ENCODE measurements at places on chromosomes 4 and X.

DNA sequence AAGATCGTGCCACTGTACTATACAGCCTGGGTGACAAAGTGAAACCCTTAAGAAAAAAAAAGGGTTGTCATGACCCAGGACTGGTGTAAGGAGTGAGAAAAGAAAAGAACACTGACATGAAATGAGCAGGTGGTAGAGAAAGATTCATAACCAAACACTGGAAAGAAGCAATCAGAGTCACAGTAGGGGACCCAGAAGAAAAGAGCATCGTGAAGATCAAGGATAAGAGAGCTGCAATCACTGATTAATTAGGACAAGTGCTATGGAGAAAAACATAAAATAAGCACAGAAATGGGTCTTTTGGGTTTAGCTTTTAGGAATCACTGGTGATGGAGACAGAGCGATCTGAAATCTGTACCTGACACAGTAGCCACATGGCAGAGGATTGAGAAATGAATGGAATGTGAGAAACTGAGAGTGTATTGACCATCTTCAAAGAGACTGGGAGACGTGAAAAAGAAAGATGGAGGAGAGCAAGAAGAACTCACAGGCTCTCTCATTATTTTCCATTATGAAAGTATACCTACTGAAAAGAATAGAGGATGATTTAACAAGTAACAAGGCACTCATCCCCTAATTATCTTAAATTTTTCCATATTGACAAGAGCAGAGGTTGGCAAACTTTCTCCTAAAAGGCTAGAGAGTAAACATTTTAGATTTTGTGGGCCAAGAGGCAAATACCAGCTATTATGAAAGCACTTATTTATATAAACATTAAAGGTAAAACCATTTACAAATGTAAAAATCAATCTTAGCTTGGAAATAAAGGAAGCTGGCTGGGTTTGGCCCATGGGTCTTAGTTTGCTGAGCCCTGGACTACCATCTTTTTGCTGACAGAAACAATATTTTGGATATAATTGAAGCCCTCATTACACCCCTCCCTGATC, 7.3 kb downstream of the TMEM154 start:
- DNase-seq, result no peak

DNA sequence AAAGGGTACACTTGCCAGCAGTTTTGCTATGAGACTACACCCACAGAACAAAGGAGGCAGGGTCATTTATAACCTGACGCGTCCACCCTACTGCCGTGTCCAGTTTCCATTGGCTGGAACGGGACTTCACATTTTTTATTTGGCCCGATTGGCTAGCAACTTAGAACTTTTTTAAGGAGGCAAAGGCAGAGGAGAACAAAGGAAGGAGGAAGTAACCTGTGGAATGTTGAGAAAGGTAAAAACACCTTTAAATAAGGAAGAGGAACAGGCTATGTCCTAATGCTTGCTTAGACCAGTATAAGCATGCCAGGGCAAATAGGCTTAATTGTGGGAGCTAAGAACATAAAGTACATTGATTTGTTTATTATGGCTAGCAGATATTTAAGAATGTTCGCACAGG, 18.7 kb downstream of the KDM6A start:
- no peak for DNase-seq

- no peak for DNase-seq
Measured at GRCh38 chrX:100413229-100413628, 3.2 kb upstream of the PCDH19 start.

GRCh38 chr4:106569146-106570031, 200.8 kb upstream of the GIMD1 start:
- no peak for DNase-seq

DNA sequence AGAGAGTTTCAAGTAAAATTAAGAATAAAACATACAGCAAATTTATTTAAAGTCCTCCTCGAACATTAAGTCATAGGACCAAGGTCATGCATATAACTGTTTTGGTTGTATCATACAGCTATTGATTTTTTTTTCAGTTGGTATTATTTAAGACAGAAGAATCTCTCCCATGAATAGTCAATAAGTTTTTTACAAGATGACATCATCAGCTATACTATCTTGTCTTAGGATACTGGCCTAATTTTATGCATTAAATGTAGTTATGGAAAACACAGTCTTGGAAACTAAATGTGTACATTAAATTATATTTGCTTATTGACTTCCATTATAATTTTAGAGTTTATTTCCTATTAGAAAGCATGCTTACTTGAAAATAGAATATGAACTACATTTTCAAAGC, 755.9 kb downstream of the PCDH19 start:
- DNase-seq, result no peak

DNA sequence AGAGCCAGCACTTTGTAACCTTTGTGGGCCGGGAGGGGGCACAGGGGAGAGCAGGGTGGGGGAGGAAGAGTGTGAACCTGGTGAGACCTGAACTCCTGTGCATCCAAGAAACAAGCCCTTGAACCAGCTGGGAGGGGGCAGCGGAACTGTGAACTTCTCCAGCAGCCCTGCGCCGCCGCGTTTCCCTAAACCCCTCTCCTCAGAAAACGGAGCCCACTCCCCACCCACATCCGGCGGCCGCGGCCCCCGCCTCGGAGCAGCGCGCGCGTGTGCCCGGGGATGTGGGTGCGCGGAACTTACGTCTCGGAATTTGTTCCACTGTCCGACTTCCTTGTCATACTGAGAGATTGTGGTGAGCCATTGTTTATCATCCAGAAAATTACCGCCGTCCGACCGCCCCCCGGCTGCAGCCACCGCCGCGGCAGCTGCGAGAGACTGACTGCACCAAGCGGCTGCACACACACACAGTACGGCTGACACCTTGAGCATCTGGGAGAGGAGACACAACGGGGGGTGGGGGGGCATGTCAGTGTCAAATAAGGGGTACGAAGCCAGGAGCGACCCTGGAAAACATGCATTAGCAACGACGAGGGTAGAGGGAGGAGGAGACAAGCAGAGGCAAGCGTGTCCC, 494 bp downstream of the SPOCK3 start:
- DNase-seq, result no peak

GRCh38 chr4:123163501-123163900, 233.1 kb upstream of the SPRY1 start:
- DNase-seq, result no peak

GRCh38 chr4:166039822-166040221, 166.8 kb downstream of the TLL1 start:
- DNase-seq, result no peak

DNA sequence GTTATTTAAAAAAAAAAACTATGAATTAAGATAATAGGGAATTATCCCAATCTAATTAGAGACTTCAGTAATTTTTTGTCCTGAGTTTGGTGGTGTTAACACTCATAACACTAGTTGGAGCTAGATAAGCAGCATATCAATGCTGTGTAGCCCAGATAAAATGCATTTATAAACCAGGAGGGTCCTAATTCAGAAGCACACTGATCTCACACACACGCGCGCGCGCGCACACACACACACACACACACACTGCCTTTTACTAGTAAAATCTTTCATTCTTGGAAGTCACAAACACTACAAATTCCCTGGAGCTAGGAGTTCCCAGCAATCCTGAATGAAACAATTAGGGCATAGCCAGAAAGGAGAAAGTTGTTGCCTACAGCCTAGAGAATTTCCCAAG, 3.2 kb downstream of the UNC5C start:
- DNase-seq, result no peak

DNA sequence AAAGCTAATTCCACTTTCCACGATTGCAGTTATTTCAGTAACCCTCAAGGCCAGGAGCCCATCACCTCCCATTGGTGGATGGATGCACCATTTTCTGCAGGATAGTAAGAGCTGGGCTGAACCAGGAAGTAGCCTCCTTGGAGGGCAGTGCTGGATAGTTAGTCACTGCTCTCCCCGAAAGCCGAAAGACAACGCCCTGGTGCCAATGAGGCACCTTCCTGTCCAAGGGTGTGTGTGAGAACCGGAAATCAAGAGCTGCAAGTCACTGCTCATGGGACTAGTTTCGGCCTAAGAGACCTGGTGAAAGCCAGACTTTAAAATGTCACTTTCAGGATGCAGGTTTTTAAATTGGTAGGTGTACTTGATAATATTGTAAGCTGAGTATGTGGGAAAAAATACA, 203.8 kb upstream of the HS3ST1 start:
- no peak for DNase-seq

DNA sequence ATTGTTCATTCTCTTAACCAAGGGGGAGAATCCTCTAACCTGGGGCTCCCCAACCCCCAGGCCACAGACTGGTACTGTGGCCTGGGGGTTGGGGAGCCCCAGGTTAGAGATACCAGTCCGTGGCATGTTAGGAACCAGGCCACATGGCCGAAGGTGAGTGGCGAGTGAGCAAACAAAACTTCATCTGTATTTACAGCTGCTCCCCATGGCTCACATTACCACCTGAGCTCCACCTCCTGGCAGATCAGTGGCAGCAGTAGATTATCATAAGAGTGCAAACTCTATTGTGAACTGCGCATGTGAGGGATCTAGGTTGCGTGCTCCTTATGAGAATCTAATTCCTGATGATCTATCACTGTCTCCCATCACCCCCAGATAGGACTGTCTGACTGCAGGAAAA, 957.2 kb upstream of the PRKX start:
- no peak for DNase-seq

DNA sequence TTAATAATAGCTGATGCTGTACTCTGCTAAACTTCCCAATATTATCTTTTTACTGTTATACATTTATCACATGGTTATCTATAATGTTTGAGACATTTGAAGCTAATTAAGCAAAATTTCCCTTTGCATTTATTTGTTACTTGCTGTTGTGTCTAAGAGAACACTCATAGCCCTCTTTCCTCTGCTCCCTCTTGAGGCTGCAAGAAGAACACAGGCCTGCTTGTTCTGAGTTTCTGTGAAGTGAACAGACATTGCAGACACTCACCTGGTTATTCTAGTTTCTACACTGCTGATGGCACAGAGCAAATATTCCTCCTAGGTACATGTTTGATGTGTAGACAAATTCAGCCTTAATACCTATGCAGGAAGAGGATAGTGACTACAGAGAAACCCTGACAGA, 367.8 kb downstream of the GASK1B start:
- DNase-seq, result no peak

DNA sequence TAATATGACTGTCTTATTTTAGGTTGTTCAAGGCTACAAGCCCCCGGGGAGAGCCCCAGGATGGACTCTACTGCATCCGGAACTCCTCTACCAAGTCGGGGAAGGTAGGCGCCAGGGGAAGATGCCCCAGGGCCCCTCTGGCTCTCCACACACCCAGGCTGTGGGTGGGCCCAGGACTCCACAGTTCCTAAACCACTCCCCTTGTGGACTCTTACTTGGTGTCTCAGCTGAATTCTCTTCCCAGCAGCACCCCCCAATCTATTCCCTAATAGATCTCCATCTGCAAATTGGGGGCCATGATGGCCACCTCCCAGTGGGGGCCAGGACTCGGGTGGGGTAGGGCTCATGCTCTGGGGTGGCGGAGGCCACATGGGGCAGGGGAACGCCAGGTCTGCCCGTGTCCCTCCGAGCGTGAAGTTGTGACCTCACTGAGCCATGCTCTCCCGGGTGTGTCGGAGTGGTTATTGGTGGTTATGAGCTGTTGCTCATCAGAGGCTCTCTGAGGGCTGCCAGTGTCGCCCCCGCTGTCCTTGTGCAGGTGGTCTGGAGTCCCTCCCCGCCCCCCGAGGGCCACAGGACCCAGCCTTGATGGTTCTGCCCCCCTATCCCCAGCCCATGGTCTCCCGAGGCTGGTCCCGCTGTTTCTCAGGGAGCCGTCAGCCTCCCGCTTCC, 11.2 kb upstream of the ADD1 start:
- DNase-seq, result no peak

GRCh38 chrX:153727123-153727931, 2.7 kb downstream of the ABCD1 start:
- no peak for DNase-seq

DNA sequence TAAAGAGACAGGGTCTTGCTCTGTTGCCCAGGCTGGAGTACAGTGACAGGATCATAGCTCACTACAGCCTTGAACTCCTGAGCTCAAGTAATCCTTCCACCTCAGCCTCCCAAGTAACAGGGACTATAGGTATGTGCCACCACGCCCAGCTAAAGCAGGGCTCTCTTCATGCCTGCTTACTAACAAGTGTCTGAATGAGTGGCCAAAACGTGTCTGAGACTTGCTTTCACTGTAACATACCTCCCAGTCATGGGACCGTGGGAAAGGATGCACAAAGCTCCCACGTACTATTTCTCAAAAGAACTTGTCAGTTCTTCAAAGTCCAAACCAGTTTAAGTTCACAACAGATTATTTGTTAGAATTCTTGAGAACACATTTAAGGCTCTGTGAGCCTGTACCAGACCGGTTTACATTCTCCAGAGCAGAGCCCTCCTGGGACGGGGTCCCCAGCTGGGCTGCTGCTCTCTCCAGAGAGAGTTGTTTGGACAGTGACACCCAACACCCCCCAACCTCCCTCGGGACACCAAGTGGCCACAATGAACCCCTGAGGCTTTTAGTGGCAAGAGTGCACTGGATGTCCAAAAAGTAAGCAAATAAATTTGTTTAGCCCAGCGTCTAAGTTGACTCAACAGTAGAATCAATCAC, 24.1 kb downstream of the SH3KBP1 start:
- no peak for DNase-seq

- no peak for DNase-seq
Measured at GRCh38 chr4:2482192-2482591, 13.3 kb downstream of the RNF4 start.

- no peak for DNase-seq
Measured at GRCh38 chr4:80594701-80595100, 259.2 kb downstream of the CFAP299 start.

- no peak for DNase-seq
Measured at GRCh38 chrX:65707151-65707550, 39.7 kb downstream of the MSN start.

DNA sequence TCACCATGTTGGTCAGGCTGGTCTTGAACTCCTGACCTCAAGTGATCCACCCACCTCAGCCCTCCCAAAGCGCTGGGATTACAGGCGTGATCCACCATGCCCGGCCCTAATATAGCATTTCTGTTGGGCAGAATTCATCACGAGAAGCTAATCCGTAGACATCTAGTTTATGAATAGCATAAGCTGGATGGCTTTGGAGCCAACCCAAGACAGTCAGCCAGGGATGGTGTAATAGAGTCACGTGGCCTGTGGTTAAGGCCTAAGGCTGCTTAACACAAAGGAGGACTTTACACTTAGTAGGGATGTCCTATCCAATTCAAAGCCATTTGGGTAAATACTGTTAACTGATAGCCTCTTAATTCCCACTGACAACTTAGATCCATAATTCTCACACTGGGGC, 173.6 kb downstream of the RAP1GDS1 start:
- DNase-seq, result no peak

- no peak for DNase-seq
Measured at GRCh38 chr4:107388736-107389274, 331.2 kb downstream of the PAPSS1 start.

- no peak for DNase-seq
Measured at GRCh38 chrX:66634272-66634671, 4.6 kb downstream of the EDA2R start.

DNA sequence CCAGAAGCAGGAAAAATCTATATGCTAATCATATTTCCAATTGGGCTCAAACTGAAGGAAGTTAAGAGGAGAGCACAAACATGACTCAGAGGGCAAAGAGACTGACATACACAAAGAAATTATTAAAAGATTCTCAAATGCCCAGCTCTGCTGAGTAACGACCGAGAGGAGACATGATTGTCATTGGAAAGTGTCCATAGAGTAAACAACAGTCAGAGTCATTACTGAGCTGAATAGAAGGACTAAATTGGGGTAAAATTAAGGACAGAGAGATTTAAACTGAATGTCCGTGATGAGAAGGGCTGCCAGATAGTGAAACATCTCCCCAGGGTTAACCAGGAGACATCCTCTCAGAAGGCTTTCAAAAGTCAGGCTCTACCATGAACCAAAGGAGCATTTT, 111.2 kb upstream of the GALNT7 start:
- no peak for DNase-seq

- DNase-seq, result no peak
Measured at GRCh38 chr4:7021930-7022664, 21.1 kb upstream of the TADA2B start.
